MG63 (cell line): ENCODE measurements at places on chromosomes 13 and 19. TPM values are rescaled to one million over a fixed set of nuclear protein-coding genes. Genes with fewer than 3 reads are reported as not detected.

- DNase-seq = no peak
Observed at GRCh38 chr13:48636550-48636949, 17.2 kb upstream of the CYSLTR2 start.

DNA sequence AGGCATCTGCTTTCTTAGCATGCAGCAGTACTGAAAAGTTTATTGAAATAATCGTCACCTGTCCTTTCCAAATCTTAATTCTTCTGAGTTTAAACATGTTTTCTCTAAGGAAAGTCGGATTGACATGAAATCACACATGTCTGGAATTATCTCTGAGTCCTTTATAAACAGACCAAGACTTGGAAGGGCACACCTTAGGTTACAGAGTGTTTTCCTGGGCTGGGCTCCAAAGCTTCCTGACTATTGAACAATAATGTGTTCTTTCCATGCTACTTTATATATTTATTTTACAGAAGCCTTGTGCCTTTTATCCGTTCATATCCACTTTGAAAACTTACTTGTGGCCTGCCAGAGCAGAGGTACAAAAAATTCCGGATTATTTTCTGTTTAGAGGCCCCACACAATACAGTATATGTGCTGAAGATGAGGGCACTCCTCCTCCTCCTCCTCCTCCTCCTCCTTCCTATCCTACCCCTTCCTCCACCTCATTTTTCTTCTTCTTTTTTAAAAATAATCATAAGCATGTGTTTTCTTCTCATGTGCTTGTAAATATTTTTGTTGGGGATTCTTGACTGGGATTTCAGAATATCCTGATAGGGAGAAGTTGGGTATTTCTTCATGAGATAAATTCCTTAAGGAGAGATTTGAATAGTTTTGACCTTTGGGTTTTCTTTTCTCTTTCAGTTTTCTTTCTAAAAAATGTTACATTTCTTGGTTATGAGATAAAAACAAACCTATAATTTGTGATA, 52.3 kb downstream of the LRCH1 start:
- no peak for DNase-seq

The C19orf33 gene
- not detected in 2 replicates for total RNA-seq

The DPY19L3 gene
- total RNA-seq = 2.6 and 10.4 TPM in 2 replicates
